ENCODE measurements at places on chromosomes 5 and 9. TPM values are rescaled to one million over a fixed set of nuclear protein-coding genes. Genes with fewer than 3 reads are reported as not detected.

The F2RL1 gene
- 0.20 TPM for total RNA-seq

DNA sequence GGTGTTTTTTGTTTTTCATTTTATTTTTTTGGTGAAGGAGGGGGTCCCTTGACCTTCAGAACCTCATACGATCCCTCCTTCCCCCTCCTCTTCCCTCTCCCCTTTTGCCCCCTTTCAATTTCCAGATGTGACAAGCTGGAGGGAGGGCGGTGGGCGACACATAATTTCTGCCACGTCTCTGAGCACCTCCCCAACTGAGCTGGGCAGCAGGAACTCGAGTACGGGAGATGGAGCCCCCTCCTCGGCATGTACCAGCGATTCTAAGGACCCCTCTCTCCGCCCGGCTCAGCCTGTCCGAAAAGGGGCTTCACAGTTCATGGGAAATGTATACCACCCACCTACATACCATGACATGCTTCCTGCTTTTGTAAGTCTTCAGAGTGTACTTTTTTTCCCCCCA lies 52.4 kb downstream of the PRRC2B start:
- DNase-seq = no peak

DNA sequence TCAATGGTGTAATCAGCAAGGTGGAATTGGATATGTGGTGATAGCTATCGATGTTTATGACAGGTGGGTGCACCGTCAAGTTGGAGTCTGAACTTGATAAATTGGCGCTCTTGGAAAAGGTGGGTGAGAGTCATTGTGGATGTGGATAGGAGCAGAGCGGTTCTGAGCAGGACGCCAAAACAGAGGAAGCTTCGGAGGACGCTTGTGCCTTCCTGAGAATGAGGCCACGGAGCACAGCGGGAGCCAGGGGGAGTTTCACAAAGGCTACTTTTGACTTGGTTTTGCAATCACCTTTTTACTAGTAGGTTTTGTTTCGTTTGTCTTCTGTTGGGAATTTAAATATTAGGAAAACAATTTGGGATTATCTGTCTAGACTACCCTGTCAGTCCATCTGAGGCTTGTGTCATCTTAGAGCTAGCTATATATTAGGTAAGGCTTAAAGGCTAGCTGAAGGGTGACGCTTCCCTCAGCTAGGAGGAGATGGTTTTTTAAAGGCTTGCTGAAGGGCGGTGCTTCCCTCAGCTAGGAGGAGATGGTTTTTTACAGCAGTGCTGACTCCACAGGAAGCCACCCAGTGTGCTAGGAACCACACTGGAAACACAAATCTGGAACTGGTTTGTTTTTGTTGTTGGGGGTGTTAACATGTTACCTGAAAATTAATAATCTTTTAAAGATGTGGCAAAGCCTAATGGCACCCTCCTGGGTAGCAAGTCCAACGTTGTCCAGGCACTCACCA lies 142.4 kb upstream of the IRX4 start:
- no peak for DNase-seq

GRCh38 chr9:129126749-129127618 lies 15.8 kb downstream of the PTPA start:
- no peak for DNase-seq

DNA sequence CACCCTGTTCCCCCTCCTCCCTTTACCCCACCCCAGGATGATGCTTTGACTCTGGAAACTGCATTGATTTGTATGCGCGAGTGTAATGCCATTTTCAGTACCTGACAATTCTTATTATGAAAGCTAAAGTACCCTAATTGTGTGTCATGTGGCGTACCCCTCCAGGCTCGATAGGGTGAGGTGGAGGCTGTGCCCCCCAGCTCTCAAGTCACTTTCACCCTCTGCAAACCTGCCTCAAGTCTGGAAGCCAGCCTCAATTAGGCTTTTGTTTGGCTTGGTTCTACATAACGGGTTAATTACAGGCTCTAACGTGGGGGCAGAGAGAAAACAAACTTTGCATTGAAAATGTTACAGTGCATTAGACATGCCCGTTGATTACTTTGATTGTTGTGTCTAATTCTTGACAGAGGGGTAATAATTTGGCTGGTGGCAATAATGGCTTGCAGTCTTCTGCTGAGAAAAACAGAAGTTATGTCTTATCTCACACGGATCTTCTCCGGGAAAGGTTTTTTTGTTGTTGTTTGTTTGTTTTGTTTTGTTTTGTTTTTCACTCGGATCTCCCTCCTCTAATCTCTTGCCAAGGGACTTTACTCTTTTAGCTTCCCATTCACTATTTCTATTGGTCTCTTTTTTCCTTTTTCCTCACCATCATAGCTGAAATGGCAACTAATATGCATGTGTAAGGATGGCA lies 12.6 kb downstream of the ISL1 start:
- no peak for DNase-seq

DNA sequence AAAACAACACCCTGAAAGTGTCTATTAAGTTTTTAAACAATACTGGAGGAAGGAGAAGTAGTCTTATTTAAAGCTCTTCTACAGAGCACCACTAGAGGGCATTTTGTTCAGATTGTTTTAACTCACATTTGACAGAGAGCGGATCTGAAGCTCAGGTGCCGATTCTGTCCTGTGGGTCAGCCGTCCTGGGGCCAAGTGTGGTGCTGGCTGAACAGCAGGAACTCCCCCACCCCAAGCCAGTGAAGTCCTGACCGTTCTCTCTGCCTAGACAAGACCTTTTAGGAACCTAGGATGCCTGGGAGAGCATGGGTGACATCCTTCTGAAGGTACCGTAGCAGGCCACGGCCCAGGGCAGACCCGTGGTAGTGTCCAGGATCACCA lies 3.9 kb downstream of the EXOC3 start:
- no peak for DNase-seq

The IRX1 gene
- total RNA-seq = 24.8 TPM

DNA sequence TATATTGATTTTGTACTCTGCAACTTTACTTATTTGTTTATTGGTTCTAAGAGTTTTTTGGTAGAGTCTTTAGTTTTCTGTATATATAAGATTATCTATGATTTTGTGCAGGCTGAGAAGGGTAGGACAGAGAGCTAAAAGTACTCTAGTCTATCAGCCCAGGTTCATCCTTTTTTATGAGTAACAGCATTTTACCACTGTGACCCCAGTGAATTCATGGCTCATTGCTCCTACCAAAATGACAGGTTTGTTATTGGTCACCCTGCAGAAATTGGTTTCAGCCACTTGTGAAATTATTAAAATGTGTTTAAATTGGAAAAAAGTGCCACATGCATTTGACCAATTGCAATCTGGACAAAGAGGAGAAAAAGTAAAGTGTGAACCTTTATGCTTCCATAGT lies 421.4 kb upstream of the DAB2 start:
- DNase-seq = no peak

DNA sequence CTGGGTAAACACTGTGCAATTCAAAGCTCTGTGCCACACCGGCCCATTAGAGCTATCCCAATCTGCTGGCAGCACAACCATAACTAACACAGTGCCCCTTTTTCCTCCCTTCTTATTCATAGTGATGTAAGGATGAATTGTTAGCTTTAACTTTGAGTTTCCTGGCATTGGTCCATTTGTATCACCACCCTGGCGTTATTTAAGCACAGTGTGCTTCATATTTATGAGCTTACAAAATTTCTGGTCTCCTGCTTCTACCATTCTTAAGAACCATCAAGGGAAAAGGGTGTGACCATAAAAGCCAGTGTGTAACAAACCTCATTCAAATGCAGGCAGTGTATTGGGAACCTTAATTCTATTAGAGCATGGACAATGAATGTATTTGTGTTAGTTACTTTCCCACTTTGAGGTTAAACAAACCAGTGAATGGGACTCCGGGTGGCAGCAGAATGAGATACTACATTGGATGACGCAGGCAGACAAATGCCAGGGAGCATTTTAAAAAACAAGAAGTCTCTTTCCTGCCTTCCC lies 222.6 kb downstream of the TMEM161B start:
- DNase-seq = no peak

The POLK gene
- 20.0 TPM for total RNA-seq

- DNase-seq = no peak
Observed at GRCh38 chr9:125409637-125410521, 148.3 kb downstream of the GAPVD1 start.

GRCh38 chr5:31585895-31586270 lies 53.0 kb upstream of the PDZD2 start:
- no peak for DNase-seq

The TAL2 gene
- 7.4 TPM for total RNA-seq

DNA sequence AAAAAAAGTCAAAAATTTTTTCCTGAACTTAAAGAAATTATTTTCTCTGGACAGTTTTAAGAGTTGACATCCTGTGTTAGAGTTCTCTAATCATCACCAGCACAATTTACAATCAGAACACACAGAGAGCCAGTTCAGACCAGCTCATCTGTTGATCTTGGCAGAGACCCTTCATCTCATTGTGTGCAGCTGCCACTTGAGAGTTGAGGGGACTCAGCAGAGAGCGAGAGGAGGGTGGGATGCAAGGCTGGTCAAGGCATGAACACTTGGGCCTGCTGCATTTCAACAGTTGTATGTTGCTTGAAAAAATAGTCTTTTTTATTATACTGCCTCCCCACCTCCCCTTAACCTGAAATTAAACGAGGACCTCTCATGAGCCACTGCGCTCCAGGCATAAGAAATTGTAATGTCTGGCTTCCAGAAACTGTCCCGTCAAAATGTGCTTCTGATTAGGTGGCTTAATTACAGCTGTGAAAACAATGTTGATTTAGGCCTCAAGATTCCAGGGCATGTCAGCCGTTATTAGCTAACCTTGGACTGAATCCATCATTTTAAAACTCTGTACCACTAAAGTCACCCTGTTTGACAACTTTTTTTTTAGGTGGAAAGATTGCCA lies 383.6 kb downstream of the CCDC171 start:
- no peak for DNase-seq

- no peak for DNase-seq
Observed at GRCh38 chr9:109934857-109935215, 154.8 kb downstream of the PALM2AKAP2 start.

DNA sequence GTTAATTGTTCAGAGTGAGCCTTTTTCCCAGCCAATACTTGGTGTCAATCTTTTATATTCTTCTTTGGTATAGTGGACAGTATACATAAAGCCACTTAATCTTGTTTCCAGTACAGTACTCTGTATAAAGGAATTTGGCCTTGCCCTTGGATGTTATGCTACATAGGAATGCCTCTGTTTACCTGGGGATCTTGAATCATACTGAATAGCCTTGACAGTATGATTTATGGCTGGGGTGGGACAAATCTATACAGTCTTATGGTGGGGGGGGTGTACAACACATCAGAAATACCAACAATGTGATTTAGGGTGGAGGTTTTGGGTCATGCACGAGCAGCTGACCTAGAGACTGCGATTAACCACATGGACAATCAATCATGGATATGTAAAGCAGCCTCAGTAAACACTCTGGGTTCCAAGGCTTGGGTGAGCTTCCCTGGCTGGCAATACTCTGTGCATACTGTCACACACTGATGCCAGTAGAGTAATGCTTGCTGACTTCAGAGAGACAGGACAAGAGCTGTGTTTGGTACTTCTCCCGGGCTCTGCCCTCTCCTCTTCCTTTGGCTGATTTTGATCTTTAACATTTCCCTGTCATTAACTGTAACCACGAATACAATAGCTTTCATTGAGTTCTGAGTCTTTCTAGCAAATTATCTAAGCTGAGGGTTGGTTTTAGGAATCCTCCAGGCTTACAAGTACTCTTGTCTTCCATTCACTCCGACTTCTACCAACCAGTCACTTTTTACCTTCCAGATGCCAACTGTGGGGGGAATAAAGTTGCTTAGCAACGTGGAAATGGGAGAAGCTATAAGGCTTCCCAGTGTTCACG lies 84.6 kb downstream of the IARS1 start:
- DNase-seq = no peak

The AGXT2 gene
- total RNA-seq = not detected

The DUSP1 gene
- total RNA-seq = 20.6 TPM

- DNase-seq = no peak
Observed at GRCh38 chr9:72601615-72602014, 80.2 kb downstream of the TMC1 start.

DNA sequence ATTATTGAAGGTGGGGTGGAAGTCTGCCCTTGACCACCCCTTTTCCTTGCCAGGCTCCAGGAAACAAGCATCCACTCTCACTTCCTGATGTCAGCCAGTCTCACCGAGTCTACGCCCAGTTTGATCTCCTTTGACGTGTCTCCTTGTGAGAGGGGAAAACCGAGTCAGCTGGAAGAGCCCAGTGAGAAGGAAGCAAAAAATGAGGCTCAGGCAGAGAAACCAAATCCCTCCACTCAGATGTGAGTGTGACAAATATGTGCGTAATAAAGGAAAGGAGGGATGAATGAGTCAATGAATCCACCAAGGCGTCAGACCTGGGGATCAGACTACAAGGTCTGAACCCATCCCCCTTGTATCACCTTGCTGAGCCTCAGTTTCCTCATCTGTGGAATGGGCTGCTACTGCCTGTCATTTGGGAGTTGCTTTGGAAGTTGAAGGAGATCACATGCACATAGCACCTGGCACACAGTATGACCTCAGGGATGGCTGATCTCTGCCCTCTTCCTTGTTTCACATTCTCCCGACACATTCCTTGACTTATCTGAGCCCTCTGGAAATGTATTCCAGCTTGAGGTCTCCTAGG lies 61.3 kb upstream of the XPA start:
- no peak for DNase-seq

GRCh38 chr5:39466846-39467245 lies 42.1 kb upstream of the DAB2 start:
- no peak for DNase-seq

The CDC42SE2 gene
- total RNA-seq = 25.5 TPM

Data from neural crest cell (in vitro differentiated cells).